Stimulated activated CD4-positive, alpha-beta T cell treated with anti-CD3 and anti-CD28 coated beads, Interleukin-15, amount 100 ng/mL, for 1 hour (primary cell): ENCODE measurements at places on chromosomes 13 and 19.

DNA sequence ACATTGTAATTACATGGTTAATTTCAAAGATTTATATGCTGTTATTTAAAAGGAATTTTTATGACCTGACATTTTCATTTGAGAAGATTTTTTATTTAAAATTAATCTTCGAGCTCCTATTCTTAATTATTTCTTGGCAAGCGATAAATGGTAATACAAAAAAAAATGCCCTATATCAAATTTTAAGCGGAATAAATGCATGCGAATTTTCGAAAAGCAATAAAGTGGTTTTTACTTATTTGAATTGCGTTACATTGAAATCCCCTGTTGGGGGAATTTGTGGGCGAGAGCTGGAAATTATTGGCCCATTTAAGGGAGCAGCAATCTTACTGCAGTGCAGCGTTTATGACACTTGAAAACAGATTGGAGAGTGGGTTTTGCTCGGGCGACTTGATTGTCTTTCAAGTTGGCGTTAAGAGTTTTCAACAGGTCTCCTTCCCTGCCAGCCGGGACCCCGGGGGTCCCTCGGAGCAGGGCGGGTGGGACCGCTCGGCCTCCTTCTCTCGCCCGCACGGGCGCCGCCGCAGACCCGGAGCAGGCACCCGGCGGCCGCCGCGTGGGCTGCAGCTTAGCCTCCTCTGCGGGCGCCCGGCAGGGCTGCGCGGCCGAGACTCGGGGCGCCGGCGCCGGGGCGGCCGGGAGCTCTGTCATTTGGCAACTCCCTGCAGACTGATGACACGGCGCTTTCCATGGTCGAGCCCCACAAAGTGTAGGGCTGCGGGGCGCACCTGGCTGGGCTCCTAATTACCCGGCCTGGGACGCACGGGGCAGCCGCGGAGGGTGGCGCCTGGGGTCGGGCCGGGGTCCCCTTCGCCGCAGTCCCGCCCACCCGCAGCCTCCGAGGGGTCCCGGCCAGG lies 255.1 kb upstream of the SOX21 start:
- DNase-seq: no peak

- DNase-seq: no peak
Observed at GRCh38 chr13:33838647-33839046, 20.7 kb downstream of the RFC3 start.

DNA sequence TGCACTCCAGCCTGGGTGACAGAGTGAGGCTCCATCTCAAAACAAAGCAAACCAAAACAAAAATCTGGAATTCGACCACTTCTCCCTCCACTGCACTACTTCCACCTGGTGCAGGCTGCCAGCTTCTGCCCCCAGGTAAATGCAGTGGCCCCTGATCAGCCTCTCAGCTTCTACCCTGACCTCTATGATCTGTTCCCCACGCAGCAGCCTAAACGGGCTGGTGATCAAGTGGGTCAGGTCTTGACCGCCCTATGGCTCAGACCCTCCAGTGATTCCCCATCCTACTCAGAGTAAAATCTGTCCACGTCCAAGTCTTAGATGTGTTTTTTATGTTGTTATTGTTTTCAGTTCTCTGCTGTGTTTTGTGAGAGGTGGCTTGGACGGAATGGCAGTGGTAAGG lies 163.9 kb downstream of the KCTD15 start:
- no peak for DNase-seq

- no peak for DNase-seq
Observed at GRCh38 chr19:34096020-34096915, 76.0 kb upstream of the LSM14A start.

GRCh38 chr19:2123682-2124387 lies 27.1 kb downstream of the IZUMO4 start:
- DNase-seq: no peak

- no peak for DNase-seq
Observed at GRCh38 chr13:34587576-34587975, 354.5 kb upstream of the NBEA start.
